ENCODE measurements at places on chromosomes 7 and 10.

DNA sequence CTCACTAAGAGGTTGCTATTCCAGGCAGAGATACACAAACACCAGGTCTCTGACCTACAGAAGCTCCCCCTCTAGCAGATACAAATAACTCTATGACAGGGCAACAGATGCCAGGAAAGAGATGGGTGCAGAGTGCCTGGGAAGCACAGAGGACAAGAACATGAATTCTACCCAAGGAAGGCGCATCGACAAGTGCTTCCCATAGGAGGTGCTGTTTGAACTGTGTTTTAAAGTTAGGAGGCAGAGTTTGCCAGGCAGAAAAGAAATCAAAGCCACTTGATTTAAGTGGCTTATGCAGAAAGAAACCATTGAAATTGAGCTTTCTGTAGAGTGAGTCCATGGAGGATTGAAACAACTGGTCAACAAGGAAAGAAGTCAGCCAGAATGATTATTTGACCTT lies 35.3 kb upstream of the EGR2 start:
- DNase-seq, result no peak

DNA sequence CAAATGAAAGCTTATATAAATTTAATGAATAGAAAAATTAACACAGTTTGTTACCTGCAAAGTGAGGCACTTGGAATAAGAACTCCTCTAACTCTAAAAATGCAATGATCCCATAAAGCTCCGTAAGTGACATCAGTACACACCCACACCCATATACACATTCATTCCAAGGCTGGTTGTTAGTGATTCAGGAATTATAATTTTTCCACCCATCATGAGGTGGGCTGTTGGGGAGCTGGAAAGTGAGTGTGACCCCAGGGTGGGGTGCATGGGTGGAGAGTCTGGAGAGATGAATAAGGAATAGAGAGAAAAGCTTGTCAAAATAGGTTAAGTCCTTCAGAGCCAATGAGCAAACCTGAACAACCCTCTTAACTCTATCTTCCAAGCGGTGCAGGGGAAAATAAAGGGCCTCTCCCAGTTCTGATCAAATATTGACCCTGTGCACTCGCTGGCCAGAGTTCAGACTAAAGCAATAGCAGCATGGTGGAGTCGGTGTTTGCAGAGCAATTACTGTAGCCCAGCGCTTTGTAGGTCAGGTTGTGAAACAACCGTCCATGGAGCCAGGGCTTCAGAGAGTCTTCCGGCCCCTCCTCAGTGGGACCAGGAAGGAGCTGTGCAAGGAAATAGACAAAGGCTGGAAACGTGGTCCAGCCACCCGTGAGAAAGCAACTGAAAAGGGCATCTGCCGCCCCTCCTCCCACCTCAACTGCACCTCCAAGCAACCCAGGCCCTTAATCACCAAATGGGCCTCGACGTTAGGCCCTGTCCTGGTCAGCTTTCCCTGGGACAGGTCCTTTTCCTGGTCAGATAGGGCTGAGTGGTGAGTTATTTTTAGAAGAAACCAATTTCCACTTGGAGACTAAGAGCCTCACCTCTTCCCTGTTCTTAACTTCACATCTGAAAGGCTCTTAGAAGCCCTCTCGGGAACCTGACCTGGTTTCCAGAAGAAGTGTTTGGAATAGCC lies 61.2 kb downstream of the SH3PXD2A start:
- no peak for DNase-seq

DNA sequence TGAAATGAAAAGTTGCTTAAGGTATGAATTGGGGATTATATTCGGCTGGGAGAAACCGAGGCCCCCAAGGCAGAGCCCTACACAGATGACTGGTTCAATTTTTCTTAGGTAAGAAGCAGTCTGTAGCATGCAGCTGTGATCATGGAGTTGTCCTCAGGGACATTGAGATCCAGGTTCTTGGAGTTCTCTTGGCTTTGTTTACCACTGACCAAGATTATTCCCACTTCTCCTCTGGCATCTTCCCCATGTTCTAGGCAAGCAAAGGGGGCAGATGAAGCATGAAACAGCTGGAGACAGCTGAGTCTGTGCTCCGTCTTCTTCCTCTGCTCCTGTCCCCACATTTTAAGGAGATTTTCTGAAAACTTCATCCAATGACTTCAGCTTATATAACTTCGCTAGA lies 129.5 kb upstream of the BMPER start:
- DNase-seq, result no peak

GRCh38 chr10:3424111-3424851 lies 251.7 kb upstream of the PITRM1 start:
- DNase-seq, result no peak

GRCh38 chr7:158819571-158820203 lies 9.6 kb downstream of the ESYT2 start:
- no peak for DNase-seq

- no peak for DNase-seq
These were observed 138.1 kb downstream of the ADAM22 start for GRCh38 chr7:88071994-88072714.

DNA sequence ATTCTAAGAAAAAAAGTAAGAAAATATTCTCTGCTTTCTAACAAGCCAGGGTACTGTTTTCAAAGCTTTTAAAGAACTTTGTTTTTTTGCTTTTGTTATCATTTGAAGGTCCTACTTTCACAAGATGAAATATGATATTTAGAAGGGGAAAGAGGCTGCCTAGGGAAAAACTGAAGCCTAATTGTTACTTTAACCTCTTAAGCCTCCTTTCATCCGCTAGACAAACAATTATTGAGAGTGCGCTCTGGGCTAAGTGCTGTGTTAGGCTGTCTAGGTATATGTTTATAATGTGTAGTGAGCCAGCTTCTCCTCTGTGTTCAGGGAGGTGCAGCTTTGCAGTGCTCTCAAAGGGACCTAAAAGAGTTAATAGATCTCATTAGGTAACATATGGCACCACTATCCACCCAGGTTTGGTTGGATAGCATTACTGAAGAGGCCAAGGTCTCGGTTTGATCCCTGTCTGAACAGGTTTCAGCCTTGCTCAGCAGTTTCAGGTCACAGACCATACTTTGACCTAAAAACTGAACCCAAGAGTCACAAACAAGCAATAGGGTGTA lies 17.9 kb downstream of the PDK4 start:
- DNase-seq, result no peak

GRCh38 chr10:124882313-124882712 lies 59.6 kb upstream of the ZRANB1 start:
- no peak for DNase-seq

GRCh38 chr10:45375716-45376231 lies 1.8 kb downstream of the ALOX5 start:
- DNase-seq, result no peak

- no peak for DNase-seq
These were observed 397.5 kb upstream of the GALNT17 start for GRCh38 chr7:70734411-70734810.

DNA sequence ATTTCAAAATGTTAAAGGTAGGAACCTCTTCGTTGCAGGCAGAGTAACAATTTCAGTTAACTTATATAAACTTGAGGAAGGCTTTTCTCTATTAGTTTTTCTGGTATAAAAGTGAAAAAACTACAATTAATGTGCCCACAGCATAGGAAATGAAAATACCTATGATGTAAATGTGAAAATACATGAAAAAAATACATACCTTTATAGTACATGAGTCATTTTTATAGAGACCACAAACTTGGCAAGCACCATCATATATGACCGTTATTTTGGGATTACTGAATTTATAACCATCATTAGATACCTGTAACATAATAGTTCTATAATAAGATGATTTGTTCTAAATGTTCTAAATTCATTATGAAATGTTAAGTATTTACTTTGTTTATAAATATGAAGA lies 42.7 kb downstream of the VWDE start:
- DNase-seq, result no peak
